Activated naive CD8-positive, alpha-beta T cell treated with anti-CD3 and anti-CD28 coated beads, Interleukin-2, amount 10 ng/mL, durations not matched to agents 7 days and 5 days (primary cell): ENCODE measurements at places on chromosomes 16 and 17. TPM values are rescaled to one million over a fixed set of nuclear protein-coding genes. Genes with fewer than 3 reads are reported as not detected.

- H3K4me1 ChIP-seq, result peaks cover 14% of the 10 kb centered on the region
- DNase-seq, result peak; percentile 72
- peaks cover 46% of the 10 kb centered on the region for H3K27me3 ChIP-seq
- no peak overlapping the region for H3K4me3 ChIP-seq
- no peaks in the 10 kb centered on the region for H3K36me3 ChIP-seq
These were observed 136.9 kb downstream of the KCNJ12 start for GRCh38 chr17:21513012-21513570.

GRCh38 chr17:4642286-4642685, 808 bp upstream of the ALOX15 start:
- no peak for DNase-seq
- H3K27me3 ChIP-seq, result peaks cover 68% of the 10 kb centered on the region
- no peak overlapping the region for H3K4me3 ChIP-seq
- no peak overlapping the region for H3K27ac ChIP-seq
- H3K4me1 ChIP-seq, result peaks cover 9% of the 10 kb centered on the region

- H3K36me3 ChIP-seq, result peaks cover 4% of the 10 kb centered on the region
- DNase-seq, result no peak
These were observed 16.1 kb downstream of the RECQL5 start for GRCh38 chr17:75650874-75651273.

OR2C1 gene
- not detected for total RNA-seq

SLC52A1 gene
- 0.85 TPM for total RNA-seq

- DNase-seq, result no peak
- H3K4me1 ChIP-seq, result no peaks in the 10 kb centered on the region
- H3K36me3 ChIP-seq, result no peaks in the 10 kb centered on the region
- H3K4me3 ChIP-seq, result no peak overlapping the region
- H3K27me3 ChIP-seq, result no peaks in the 10 kb centered on the region
These were observed 439.2 kb upstream of the ERCC4 start for GRCh38 chr16:13480801-13481200.

DNA sequence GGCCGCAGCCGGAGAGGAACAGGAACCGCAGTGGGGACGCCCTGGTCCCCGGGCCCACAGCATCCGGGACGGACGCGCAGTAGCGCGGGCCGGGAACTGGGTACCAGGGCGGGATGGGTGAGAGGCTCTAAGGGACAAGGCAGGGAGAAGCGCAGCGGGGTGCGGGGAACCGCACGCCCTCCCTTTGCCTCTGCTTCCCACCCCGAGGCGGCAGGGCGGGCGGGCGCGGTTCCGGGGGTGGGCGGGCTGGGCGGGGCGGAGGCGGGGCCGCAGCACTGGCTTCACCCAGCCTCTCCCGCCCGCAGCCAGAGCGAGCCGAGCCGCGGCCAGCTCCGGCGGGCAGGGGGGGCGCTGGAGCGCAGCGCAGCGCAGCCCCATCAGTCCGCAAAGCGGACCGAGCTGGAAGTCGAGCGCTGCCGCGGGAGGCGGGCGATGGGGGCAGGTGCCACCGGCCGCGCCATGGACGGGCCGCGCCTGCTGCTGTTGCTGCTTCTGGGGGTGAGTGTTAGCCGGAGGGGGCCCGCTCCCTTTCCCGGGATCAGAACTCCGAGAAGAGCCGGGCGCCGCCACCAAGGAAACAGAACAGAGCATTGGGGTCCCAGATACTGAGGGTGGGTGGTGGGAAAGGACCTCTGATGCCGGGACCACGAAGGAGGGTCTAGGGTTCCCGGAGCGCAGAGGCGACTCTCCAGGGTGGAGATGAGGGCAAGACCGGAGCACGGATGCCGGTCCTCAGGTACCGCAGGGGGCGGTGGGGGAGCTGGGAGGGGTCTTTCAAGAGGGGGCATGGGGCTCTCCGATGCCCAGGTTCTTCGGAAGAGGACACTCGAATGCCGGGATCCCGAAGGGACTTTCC, at the start of gene NGFR:
NGFR (plus strand) TSS at position 308 of the 856 bp plus-strand sequence; CDS start at position 433, 125 bp downstream.
- H3K27ac ChIP-seq, result no peak within 1 kb of the TSS
- no peaks in the 10 kb centered on the region for H3K36me3 ChIP-seq
- H3K4me3 ChIP-seq, result peak within 1 kb of the TSS; percentile 80
- H3K4me1 ChIP-seq, result peaks cover 13% of the 10 kb centered on the region
- DNase-seq, result peak; percentile 71

- no peaks in the 10 kb centered on the region for H3K4me1 ChIP-seq
- no peaks in the 10 kb centered on the region for H3K36me3 ChIP-seq
- H3K4me3 ChIP-seq, result no peak overlapping the region
- no peaks in the 10 kb centered on the region for H3K27me3 ChIP-seq
- no peak overlapping the region for H3K27ac ChIP-seq
These were observed 19.1 kb downstream of the CAPNS2 start for GRCh38 chr16:55585631-55586030.
